ENCODE measurements at places on chromosomes 5 and 9. TPM values are rescaled to one million over a fixed set of nuclear protein-coding genes. Genes with fewer than 3 reads are reported as not detected.
A peak's percentile ranks its signal among the peaks of the same experiment; 100 is the strongest.

SEC24A gene
- 18.9 TPM for total RNA-seq

HTR4 gene
- total RNA-seq, result 0.18 TPM

DNA sequence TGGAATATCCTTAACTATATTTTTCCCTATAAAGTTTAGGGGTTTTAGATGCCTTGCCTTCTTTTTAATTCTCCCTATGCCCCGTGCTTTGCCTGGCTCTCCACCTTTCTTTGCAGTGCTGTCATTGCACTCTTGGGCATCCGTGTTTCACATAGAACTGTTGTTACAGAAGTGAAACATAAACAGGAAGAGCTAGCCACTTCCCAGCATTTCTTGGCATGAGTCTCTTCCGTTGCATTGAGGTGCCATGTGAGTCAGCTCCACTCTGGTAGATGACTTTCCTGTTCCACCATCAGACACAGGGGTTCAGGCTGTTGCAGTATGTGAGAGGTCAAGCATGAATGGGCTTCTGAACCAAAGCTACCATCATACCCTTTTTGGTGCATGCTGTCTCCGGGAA, 73.4 kb downstream of the ANGPTL2 start:
- peak; percentile 98 for DNase-seq

GRCh38 chr9:36316611-36317317, 58.5 kb upstream of the GNE start:
- DNase-seq, result no peak

GRCh38 chr5:152113401-152113800, 188.8 kb upstream of the GLRA1 start:
- peak; percentile 33 for DNase-seq

DNA sequence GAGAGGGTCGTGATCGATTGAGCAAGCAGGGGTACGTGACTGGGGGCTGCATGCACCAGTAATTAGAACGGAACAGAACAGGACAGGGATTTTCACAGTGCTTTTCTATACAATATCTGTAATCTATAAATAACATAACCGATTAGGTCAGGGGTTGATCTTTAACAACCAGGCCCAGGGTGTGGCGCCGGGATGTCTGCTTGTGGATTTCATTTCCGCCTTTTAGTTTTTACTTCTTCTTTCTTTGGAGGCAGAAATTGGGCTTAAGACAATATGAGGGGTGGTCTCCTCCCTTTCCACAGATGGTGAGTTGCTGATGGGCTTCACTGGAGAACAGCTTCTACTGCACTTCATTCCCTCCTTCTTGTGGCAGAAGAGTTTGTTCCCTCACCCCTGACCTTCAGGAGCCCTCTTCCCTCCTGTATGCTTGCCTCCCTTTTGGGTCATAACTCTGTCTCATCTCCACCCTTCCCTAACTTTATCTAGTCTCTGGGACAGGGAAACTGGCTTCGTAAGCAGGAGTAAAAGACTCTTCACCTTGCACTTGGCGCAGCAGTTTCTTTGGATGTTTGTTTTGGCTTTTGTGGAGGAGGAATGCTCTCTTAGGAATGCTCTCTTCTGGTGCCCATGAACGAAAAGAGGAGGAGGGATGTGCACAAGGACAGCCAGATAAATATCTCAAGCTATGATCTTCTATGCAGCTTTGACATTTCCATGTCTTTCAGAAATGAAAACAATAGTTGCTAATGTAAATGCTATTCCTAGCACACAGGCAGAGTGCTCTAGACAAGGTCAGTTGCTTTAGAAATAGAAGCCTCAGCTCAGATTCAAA, 139.8 kb upstream of the RPS23 start:
- DNase-seq, result no peak

DNA sequence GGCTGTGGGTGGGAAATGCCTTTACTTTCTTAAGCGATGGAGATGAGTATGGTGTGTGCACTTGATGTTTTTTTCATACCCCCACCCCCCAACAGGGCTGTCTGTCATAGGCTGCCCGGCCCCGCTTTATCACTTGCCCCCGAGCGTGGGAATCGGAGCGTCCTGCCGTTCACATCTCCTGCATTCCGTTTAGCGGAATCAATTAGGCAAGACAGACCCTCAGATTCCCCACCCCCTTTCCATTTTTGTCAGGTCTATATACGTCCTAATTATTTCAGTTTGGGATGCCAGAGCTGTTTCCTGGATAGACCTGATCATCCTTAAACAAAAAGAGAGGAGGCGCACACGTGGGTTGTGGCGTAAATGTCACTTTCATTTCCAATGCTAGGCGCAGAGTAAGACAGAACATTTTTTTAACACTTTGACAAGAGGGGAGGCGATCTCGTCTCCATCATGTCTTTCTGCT, 217.2 kb downstream of the MEF2C start:
- DNase-seq, result no peak

DNA sequence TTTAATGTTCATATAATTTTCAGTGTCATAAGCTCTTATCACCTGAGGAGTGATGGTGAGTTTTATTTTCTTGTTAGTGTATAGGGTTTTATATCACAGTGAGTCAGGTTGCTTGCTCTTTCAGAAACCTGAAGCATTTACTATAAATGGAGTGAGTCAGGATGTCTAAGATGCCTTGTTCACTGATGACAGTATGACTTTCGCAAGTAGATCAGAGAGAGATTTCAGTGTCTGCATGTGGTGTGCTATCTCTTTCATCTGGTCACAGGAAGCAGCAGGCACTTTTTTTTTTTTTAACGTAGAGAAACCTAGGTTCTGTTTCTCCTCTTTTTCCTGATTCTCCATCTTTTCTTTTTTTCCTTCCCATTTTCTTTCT, 237.1 kb downstream of the DMRTA1 start:
- DNase-seq, result no peak

DNA sequence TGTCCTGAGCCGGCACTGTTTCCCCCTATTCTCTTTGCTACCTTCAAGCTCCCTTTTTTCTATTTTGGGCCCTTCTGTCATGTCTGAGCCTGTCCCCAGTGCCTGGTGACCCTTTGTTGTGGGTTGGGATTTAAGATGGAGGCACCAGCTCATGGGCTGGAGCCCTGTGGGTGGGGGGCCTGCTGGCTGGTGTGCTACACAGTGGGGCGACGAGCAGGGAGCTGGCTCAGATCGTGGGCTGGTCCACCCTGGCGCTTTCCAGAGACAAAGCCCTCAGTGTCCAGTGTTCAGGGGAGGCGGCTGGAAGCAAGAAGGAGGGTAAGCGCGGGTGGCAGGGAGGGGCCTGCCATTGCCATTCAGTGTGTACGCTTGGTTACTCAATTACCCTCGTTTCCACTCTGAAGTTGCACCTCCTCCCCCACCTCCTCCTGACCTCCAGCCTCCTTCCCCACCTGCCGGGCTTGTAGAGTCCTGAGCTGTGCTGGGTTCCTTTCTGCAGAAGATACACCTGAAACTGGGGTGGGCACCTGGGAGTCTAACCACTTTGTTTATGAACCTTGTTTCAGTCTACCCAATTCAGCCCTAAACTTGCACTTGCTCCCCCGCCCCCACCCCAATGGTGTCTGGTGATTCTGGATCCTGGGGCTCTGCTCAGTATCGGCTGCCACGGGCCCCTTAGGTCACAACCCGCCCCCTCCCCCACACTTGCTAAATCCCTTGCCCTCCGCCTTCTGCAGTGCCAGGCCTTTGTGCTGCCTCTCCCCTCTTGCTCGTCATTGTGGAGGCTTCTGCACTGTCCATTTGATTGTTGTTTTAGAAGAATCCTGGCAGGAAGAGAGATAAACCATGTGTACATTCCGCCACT, 49.9 kb downstream of the MVB12B start:
- no peak for DNase-seq

DNA sequence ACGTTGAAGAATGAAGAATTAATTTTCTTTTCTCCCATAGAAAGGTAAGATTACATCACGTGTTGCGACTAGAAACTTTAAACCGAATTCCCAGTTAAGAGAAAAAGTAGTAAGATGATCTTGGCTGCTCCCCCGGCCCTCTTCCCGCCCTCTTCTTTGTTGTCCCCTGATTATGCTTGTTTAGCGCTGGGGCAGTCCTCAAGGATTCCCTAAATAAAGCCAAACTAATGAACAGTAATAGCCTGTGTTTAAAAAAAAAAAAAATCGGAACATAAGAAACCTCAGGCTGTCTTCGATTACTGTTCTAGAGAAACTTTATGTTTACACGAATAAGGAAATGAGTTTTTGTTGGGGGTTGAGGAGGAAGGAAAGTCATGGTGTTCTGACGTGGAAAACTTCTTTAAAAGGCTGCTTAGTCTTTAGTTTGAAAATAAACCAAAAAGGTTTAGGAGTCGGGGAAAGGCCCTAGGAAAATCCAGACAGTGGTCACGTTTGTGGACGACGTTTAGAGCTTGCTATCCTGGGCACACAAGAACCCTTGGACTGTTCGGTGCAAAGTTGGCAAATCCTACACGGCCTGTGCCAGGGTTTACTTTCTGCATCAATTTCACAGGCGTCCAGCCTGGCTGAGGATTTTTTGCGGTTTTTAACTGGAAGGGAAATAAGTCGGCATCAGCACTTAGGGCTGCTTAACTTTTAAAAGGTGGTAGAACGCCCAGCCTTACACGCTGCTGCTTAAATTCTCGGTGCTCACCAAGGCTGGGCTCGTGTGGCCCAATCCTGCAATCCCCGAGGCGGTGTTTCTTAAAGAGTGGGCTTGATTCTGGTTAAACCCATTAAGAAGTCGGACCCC, 1.1 kb upstream of the MAT2B start:
- peak; percentile 71 for DNase-seq

- DNase-seq, result no peak
Observed at GRCh38 chr9:16039218-16039987, 486.6 kb downstream of the CCDC171 start.

- peak; percentile 23 for DNase-seq
Observed at GRCh38 chr9:5949103-5949699, 58.5 kb downstream of the MLANA start.

DNA sequence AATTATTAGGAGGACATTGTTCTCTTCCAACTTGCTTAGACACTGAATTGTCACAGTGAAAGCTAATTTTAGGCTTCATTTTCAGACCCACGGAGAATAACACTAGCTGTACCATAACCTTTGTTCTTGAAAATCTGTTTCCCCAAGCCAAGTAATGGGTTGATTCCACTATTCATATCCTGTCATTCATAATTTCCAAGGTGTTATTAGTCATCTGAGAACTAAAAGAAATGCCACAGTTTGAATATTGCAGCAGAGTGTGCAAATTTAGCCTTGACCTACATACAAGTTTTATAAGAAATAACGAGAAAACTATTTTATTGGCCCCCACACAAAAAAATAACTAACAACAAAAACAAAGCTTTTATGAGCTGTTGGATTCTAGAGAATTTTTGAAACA, 148.5 kb upstream of the TYRP1 start:
- no peak for DNase-seq

Measured in Daoy (cell line).